Fibroblast of lung (primary cell): ENCODE measurements at places on chromosomes 6 and 20. TPM values are rescaled to one million over a fixed set of nuclear protein-coding genes. Genes with fewer than 3 reads are reported as not detected.

GRCh38 chr6:89348372-89348771, 4.2 kb downstream of the UBE2J1 start:
- DNase-seq, result no peak

GRCh38 chr6:122049341-122049740, 350.1 kb upstream of the HSF2 start:
- DNase-seq, result peak; percentile 42

DNA sequence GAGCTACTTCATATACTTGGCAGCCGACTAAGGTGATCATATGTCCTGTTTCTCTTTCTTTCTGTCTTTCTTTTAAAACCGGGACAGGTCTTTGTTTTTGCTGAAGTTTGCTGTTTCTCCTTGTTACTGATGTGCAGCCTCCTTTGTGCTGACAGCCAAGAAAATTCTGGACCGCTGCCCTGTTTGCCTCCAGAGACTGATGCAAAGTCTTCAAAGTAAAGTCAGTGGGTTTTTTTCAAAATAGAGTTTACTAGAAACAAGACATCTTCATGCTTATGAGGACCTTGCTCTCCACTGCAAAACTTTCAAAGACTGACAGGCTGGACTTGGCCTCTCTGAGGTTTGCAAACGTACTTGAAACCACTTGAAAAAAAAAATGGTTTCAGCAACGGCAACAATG, 510.5 kb upstream of the MAP3K7 start:
- DNase-seq, result peak; percentile 46

GRCh38 chr6:130967502-130968445, 95.3 kb downstream of the EPB41L2 start:
- DNase-seq, result peak; percentile 43

SMLR1 gene
- not detected in 2 replicates for total RNA-seq

C20orf202 gene
- total RNA-seq, result under 0.01 TPM in 1 of 2 replicates, not detected in the other
